Muscle of leg (tissue), 16 donors: ENCODE measurements at places on chromosomes 2 and 18. TPM values are rescaled to one million over a fixed set of nuclear protein-coding genes. Genes with fewer than 3 reads are reported as not detected.

- H3K4me3 ChIP-seq, result no peak overlapping the region
- peaks cover 8% of the 10 kb centered on the region for H3K36me3 ChIP-seq
- DNase-seq, result no peak
- no peaks in the 10 kb centered on the region for H3K4me1 ChIP-seq
- no peak overlapping the region for H3K27ac ChIP-seq
- no peaks in the 10 kb centered on the region for H3K27me3 ChIP-seq
These were observed 9.6 kb downstream of the IFIH1 start for GRCh38 chr2:162308747-162309503.

GRCh38 chr18:1412655-1413322, 508.1 kb downstream of the ADCYAP1 start:
- no peaks in the 10 kb centered on the region for H3K27me3 ChIP-seq
- no peaks in the 10 kb centered on the region for H3K36me3 ChIP-seq
- DNase-seq, result peak; percentile 37
- H3K4me3 ChIP-seq, result no peak overlapping the region

DNA sequence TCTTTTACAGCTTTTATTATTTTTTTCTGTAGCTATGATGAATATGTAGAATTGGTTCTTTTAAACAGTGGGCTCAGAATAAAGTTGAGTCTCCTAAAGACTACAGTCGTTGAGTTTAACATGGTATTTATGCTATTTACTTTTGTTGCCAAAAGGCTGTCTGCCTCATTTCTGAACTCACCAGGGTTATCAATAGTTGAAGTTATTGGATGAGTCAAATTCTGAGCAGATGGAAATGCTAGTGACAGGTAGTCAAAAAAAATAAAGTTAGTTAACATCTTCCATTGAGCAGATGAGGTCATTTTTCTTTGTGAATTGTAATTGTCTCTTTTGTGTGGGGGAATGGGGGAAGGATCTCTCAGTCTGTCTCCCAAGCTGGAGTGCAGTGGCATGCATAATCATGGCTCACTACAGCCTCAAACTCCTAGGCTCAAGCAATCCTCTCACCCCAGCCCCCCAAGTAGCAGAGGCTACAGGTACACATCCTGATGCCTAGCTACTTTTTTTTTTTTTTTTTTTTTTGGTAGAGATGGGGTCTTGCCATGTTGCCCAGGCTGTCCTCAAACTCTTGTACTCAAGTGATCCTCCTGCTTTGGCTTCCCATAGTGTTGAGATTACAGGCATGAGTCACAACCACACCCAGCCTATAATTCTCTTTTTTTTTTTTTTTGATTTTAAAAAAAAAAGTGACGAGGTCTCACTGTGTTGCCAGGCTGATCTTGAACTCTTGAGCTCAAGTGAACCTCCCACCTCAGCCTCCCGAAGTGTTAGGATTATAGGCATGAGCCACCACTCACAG, 8.9 kb downstream of the PAPOLG start:
- H3K27ac ChIP-seq, result no peak overlapping the region
- H3K4me1 ChIP-seq, result no peaks in the 10 kb centered on the region
- H3K27me3 ChIP-seq, result no peaks in the 10 kb centered on the region

- no peaks in the 10 kb centered on the region for H3K4me1 ChIP-seq
- DNase-seq, result no peak
- no peak overlapping the region for H3K27ac ChIP-seq
- H3K36me3 ChIP-seq, result no peaks in the 10 kb centered on the region
These were observed 5.1 kb upstream of the MIB1 start for GRCh38 chr18:21735452-21736015.

- no peak overlapping the region for H3K4me3 ChIP-seq
- no peak overlapping the region for H3K27ac ChIP-seq
- no peaks in the 10 kb centered on the region for H3K36me3 ChIP-seq
- no peak for DNase-seq
- peaks cover 16% of the 10 kb centered on the region for H3K4me1 ChIP-seq
These were observed 51.1 kb downstream of the CAPN13 start for GRCh38 chr2:30756051-30756719.

- H3K27me3 ChIP-seq, result peaks cover 7% of the 10 kb centered on the region
- no peak overlapping the region for H3K27ac ChIP-seq
- no peak for DNase-seq
- no peak overlapping the region for H3K4me3 ChIP-seq
These were observed 112.5 kb downstream of the FAM210A start for GRCh38 chr18:13613591-13614501.

DNA sequence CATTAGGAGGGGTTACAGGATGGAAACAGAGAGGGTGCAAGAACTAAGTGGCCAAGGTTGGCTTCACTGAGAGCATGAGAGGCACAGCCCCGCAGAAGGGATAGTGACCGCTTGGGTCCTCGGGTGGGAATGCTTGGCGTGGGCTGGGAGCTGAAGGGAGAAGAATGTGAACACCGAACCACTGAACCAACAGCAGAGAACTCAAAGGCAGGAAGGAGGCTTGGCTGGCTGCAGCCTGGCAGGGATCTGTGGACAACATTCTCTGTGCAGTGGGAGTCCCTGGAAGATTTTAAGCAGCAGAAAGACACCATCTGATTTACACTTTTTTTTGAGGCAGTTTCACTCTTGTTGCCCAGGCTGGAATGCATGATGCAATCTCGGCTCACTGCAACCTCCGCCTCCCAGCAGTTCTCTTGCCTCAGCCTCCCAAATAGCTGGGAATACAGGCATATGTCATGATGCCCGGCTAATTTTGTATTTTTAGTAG, 33.9 kb downstream of the SOWAHC start:
- peaks cover 12% of the 10 kb centered on the region for H3K4me1 ChIP-seq
- H3K27me3 ChIP-seq, result no peaks in the 10 kb centered on the region
- H3K27ac ChIP-seq, result no peak overlapping the region

GRCh38 chr2:181052523-181052891, 72.1 kb downstream of the UBE2E3 start:
- H3K27ac ChIP-seq, result no peak overlapping the region
- no peaks in the 10 kb centered on the region for H3K4me1 ChIP-seq
- no peak overlapping the region for H3K4me3 ChIP-seq
- no peak for DNase-seq

BUB1 gene
- 9.0 TPM for total RNA-seq

TMEM37 gene
- 2.0 TPM for total RNA-seq

DNA sequence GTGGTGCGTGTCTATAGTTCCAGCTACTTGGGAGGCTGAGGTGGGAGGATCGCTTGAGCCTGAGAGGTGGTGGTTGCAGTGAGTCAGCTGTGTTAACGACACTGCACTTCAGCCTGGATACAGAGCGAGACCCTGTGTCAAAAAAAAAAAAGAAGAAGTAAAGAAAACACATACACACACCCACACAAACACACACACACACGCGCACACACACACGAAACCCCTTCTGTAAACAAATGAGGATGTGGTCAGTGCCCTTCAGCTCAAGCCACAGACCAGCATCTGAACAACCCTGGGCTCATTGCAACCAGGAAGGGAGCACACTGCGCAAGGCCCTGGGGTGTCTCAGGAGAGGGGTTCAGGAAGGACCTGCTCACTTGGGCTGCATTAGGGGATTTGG, 47.9 kb upstream of the KCNF1 start:
- no peak overlapping the region for H3K4me3 ChIP-seq
- no peaks in the 10 kb centered on the region for H3K36me3 ChIP-seq
- DNase-seq, result peak; percentile 38
- peaks cover 4% of the 10 kb centered on the region for H3K27me3 ChIP-seq
- H3K27ac ChIP-seq, result no peak overlapping the region
- H3K4me1 ChIP-seq, result peaks cover 48% of the 10 kb centered on the region

- H3K4me1 ChIP-seq, result no peaks in the 10 kb centered on the region
- DNase-seq, result peak; percentile 79
- H3K27ac ChIP-seq, result peak overlapping the region; percentile 42
- no peak overlapping the region for H3K4me3 ChIP-seq
These were observed 431.6 kb downstream of the PID1 start for GRCh38 chr2:228839421-228839876.

GRCh38 chr2:239858179-239858578, 167.0 kb downstream of the NDUFA10 start:
- H3K4me1 ChIP-seq, result no peaks in the 10 kb centered on the region
- no peak overlapping the region for H3K4me3 ChIP-seq
- DNase-seq, result peak; percentile 34
- no peaks in the 10 kb centered on the region for H3K36me3 ChIP-seq

- no peaks in the 10 kb centered on the region for H3K36me3 ChIP-seq
- no peak overlapping the region for H3K27ac ChIP-seq
- no peak for DNase-seq
- no peak overlapping the region for H3K4me3 ChIP-seq
- no peaks in the 10 kb centered on the region for H3K4me1 ChIP-seq
These were observed 11.2 kb downstream of the CELF4 start for GRCh38 chr18:37554399-37554787.

NMS gene
- total RNA-seq, result not detected

DNA sequence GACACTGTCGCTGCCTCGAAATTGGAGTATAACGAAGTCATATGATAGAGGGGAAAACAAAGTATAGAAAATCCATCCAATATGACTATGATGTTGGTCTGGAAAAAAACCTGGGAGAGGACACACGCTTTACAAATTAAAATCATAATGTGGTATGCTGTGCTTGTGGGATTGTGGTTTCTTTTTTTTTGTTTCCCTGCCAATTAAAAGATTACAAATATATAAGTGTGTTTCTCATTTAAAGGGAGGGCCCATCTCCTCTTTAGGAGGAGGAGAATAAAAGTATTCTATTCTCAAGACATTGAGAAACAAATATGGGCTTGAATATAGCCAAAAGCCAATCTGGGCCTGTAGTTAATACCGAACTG, 86.6 kb downstream of the EPHA4 start:
- DNase-seq, result peak; percentile 60
- H3K27ac ChIP-seq, result no peak overlapping the region
- no peak overlapping the region for H3K4me3 ChIP-seq
- H3K27me3 ChIP-seq, result no peaks in the 10 kb centered on the region
- H3K36me3 ChIP-seq, result no peaks in the 10 kb centered on the region

DNA sequence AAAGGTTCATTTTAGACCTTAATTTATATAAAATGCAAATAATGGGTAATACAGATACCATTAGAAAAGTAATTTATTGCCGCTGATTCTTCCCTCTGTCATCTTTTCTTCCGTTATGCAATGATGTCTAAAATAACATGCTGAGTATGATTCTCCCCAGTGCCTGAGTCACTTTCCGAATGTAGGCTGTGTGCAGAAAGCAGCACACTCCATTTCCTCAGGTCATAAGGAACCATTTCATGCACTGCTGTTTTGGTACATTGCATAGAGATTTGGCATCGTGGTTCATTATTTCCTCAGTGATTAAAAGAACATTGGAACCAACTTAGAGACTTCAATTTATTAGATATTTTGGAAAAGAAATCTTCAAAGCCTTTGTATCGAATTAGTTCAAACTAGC, 173.5 kb downstream of the CDH2 start:
- peak; percentile 13 for DNase-seq
- no peaks in the 10 kb centered on the region for H3K36me3 ChIP-seq
- no peak overlapping the region for H3K4me3 ChIP-seq
- no peaks in the 10 kb centered on the region for H3K4me1 ChIP-seq
- H3K27me3 ChIP-seq, result no peaks in the 10 kb centered on the region

- DNase-seq, result no peak
- H3K4me1 ChIP-seq, result no peaks in the 10 kb centered on the region
- no peaks in the 10 kb centered on the region for H3K27me3 ChIP-seq
- H3K36me3 ChIP-seq, result no peaks in the 10 kb centered on the region
- no peak overlapping the region for H3K27ac ChIP-seq
These were observed 177.2 kb downstream of the GALNT13 start for GRCh38 chr2:154048905-154049304.

GRCh38 chr2:159564081-159564480, 52.3 kb downstream of the BAZ2B start:
- no peak overlapping the region for H3K27ac ChIP-seq
- H3K36me3 ChIP-seq, result no peaks in the 10 kb centered on the region
- no peaks in the 10 kb centered on the region for H3K27me3 ChIP-seq

DNA sequence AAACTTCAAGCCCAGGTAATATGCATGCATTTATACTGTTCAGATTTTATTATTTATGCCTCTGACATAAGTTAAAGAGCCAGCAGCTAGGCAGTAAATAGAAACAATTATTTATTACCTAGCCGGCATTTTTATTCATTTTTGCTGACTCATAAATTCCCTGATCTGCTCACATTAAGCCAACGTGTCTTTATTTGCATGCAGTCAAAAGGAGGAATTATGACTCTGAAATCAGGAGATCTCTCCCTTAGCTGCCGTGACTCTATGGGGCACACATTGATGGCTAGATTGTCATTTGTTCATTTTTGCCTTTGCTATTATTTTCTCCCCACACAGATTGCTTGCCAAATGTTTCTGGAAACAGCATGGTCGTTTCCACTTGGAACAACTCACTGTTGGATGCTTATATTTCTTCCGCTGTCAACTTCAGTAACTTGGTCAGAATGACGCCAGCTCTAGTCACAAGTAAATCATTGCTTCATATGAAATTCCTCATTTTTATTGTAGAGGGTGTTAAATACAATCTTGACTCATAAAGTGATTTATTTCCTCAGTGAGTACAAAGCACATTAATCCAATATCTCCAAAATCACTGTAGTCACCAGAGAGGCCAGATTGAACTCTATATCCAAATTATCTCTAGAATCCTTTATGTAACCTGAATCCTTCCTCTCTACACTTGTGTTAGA, 15.9 kb upstream of the ZBTB14 start:
- no peaks in the 10 kb centered on the region for H3K27me3 ChIP-seq
- no peak for DNase-seq
- H3K4me1 ChIP-seq, result no peaks in the 10 kb centered on the region
- no peak overlapping the region for H3K4me3 ChIP-seq
- no peaks in the 10 kb centered on the region for H3K36me3 ChIP-seq
- H3K27ac ChIP-seq, result no peak overlapping the region

DNA sequence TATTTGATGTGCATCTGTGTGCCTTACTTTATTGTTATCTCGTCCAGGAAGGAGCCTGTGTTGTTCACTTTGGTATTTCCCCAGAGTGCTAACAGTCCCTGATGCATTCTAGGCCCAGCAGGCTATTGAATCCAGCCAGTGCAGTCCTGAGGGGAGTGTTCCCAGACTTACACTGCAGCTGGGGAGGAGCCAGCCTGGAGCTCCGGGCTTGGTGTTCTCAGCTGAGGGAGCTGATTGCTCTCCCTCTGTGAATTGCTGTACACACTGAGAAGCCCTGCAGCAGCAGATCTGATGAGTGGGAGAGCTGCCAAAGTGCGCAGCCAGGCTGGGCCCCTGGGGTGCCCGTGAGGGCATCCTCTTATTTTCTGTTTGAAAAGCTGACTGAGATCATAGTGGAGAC, 159.2 kb downstream of the GALNT3 start:
- H3K4me3 ChIP-seq, result no peak overlapping the region
- peaks cover 5% of the 10 kb centered on the region for H3K4me1 ChIP-seq
- DNase-seq, result peak; percentile 43
- H3K36me3 ChIP-seq, result no peaks in the 10 kb centered on the region
- no peak overlapping the region for H3K27ac ChIP-seq
- no peaks in the 10 kb centered on the region for H3K27me3 ChIP-seq

DYSF gene
- total RNA-seq, result 51.6 TPM

DNA sequence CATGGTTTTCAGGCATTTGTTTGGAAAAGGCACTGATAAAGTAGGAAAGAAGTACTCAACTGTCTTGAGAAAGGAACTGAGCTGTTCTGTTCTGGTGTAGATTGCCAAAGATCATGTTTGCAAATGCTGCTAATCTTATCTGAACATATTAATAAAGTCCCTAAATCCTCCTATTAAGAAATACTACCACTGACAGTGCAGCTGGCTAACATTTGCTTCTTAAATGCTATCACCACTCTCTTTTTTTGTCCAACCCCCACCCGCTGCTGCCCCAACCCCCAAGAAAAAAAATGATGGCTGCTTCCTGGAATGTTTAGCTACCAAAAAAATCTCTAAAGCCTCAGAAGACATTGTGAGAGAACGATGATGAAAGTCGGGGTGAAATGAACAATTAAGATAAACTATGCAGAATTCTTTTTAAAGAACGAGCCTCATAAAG, 130.7 kb downstream of the CCBE1 start:
- H3K27me3 ChIP-seq, result peaks cover 2% of the 10 kb centered on the region
- DNase-seq, result no peak
- H3K36me3 ChIP-seq, result no peaks in the 10 kb centered on the region
